ENCODE measurements at places on chromosomes 12 and 14.

GRCh38 chr14:36738269-36738668, 76.6 kb downstream of the PAX9 start:
- no peak for DNase-seq

DNA sequence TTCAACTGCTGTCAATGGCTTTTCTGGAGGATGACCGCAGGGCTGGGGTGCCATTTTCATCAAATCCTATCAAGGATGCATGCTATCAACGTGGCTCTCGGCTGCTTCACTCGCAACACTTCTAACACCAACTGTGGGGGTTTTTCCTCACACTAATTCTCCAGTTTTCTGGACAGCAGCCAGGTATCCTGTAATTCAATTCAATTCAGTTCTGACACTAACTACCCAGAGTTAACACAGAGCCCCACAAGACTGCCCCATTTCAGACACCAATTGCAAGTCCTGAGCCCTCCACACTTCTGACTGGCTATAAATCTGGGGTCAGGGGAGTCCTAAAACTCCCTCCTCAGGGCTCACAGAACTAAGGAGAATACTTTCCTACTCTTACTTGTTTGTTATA, 55.3 kb upstream of the TMCC3 start:
- no peak for DNase-seq

DNA sequence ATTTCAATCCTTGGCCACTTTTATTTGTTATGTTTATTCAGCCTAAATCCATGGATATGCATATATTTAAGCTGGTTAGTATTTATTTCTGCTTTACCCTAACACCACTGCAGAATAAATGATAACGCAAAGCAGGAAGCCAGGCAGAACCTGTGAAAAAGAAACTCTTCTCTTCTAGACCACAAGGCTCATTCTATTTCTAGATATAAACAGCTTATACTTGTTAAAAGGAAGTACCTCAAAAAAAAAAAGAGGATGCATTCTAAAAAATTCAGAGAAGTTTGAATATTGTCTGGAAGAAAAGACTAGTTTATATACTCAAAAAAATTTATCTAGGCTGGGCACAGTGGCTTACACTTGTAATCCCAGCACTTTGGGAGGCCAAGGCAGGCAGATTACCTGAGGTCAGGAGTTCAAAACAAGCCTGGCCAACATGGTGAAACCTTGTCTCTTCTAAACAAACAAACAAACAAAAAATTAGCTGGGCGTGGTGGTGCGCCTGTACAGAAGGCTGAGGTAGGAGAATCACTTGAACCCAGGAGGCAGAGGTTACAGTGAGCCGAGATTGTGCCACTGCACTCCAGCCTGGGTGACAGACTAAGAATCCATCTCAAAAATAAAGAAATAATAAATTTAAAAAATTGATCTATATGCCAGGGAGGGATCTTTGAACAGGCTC, 55.8 kb downstream of the GALNT4 start:
- DNase-seq: no peak

DNA sequence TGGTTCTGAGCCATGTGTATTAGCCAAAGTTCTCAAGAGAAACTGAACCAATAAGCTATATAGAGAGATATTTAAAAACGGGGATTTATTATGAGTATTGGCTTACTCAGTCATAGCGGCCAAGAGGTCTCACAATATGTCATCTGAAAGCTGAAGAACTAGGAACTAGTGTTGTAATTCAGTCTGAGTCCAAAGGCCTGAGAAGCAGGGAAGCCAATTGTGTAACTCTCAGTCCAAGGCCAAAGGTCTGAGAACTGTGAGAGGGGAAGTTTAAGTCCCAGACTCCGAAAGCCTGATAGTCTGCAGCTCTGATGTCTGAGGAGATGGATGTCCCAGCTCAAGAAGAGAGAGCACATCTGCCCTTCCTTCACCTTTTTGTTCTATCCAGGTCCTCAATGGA, 344.8 kb upstream of the USP15 start:
- DNase-seq: no peak

DNA sequence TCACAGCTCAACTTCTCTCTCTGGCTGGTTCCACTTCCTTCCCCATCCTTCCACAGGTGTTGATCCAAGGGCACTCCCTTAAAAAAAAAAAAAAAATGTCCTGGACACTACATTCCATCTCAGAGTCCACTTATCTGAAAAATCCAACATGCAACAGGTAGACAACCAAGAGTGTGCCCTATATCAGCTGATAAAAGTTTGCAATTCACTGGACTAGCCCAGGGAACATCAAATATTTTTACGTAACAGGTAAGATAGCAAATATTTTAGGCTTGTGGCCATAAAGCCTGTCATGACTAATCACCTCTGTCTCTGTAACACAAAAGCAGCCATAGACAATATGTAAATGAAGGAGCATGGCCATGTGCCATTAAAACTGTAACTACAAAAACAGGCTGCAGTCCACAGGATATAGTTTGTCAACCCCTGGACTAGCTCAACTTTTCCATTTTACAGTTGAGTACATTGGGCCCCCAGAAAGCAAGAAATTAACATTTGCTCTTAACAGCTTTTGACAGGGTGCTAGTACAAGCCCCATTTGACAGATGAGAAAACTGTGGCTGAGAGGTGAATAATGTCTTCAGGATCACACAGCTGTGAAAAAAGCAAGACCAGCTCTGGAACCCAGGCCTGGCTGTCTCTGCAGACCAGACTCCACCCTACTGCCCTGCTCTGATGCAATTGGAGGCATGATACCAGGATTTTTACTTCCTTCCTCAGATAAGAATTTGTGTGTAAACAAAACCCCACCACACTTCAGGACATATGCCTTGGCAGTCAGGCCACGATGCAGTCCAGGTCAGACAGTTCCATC, 68.9 kb downstream of the CMKLR1 start:
- no peak for DNase-seq

- DNase-seq: no peak
Observed at GRCh38 chr14:92511453-92512238, 1.9 kb upstream of the RIN3 start.

DNA sequence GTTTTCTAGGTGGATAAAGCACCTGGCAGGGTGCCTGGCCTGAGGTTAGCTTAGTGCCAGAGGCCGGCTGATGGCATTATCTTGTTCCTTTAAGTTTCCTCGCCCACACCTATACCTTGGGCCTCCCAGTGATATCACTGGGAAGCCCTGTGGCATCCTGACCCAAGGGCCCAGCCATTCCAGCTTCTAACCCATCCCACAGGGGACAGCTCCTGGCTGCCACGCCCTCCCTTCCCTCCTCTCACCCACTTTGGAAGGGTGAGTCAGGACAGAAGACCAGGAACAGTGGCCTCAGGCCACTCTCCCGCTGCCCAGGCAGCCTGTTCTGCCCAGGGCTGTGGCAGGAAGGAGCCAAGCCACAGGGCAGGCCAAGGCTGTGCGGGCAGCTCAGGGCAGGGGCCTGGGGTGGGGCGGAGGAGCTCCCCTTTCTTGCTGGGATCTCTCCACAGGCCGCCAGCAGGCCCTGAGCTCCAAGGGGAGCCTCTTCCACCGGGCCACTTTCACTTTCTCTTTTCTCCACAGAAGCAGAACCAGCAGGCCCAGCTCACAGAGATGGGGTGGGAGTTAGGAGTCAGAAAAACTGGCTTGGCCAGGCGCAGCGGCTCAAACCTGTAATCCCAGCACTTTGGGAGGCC, 75.1 kb downstream of the IRF2BPL start:
- no peak for DNase-seq

DNA sequence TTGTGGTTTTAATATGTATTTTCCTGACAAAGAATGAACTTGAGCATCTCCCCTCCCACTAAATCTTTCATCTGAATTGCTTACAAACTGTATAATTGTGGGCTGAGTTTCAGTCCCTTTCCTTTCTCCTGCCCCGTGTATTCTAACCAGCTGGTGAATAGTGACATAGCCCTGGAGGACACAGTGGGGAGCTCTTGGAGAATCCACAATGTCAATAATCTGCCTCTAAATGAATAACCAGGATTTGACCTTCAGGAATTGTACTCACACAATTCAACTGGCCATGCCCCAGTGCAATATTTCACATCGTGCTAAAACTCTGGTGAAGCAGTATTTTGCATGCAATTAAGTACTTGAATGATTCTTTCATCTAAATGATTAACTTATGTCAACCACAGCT, 177.2 kb downstream of the C12orf42 start:
- DNase-seq: no peak

DNA sequence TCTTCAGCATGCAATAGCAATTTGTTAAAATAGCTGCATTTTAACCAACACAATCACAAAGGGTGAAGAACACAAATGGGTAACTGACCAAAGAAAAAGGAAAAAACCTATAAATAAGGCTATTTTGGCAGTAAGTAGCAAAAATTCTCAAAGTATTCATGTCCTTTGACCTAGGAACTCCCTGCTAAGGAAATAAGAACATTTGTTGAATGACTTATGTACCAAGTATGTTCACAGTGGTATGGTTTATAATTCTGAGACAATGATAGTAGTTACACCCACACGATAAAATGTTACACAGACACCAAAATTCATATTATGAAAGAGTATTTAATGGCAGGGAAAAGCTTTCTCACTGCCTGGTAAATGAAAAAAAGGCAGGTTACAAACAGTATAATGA, 16.9 kb downstream of the CCDC88C start:
- no peak for DNase-seq

GRCh38 chr12:47807338-47807737, 12.4 kb downstream of the HDAC7 start:
- no peak for DNase-seq

DNA sequence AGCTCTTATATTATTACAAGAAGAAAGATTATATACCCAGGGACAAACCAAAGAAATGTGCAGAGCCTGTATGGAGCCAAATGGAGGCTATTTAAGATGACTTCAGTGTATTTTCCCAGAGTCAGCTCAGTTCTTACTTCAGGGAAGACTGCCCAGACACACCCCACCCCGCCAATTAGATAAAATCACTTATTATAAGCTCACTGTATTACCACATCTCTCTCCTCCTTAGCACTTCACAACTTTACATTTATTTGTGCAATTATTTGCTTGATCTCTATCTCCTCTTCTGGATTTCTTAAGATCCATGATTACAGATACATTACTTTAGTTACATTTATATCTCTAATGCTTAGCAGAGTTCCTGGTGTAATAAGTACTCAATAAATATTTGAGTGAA, 24.7 kb upstream of the WDR89 start:
- DNase-seq: no peak

DNA sequence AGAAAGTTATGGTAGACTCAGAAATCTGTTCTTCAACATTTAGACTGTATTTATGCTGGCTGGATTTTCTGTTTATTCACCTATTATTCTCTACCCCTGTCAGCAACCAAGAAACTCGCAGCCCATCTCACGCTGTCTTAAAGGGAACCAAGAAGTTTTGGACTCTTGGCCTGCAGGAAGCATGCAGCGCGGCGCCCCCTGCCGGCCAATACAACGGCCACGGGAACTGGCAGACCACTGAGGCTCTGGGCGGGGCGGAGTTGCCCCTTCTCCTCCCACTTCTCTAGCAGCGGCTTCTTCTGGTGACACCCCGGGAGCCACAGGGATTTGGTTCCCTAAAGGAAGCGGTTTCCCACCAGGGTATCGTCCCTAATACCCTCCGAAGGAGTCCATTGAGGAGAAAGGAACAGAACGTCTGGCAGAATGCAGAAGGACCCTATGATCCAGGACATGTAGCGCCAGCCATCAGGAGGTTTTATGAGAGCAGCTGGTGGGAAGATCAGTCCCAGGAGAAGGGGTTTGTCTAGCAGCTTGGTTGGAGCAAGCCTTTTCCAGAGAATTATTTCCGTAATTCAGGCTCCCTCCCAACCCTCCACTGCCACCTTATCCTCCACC, 21.0 kb upstream of the RNASE2 start:
- DNase-seq: no peak

DNA sequence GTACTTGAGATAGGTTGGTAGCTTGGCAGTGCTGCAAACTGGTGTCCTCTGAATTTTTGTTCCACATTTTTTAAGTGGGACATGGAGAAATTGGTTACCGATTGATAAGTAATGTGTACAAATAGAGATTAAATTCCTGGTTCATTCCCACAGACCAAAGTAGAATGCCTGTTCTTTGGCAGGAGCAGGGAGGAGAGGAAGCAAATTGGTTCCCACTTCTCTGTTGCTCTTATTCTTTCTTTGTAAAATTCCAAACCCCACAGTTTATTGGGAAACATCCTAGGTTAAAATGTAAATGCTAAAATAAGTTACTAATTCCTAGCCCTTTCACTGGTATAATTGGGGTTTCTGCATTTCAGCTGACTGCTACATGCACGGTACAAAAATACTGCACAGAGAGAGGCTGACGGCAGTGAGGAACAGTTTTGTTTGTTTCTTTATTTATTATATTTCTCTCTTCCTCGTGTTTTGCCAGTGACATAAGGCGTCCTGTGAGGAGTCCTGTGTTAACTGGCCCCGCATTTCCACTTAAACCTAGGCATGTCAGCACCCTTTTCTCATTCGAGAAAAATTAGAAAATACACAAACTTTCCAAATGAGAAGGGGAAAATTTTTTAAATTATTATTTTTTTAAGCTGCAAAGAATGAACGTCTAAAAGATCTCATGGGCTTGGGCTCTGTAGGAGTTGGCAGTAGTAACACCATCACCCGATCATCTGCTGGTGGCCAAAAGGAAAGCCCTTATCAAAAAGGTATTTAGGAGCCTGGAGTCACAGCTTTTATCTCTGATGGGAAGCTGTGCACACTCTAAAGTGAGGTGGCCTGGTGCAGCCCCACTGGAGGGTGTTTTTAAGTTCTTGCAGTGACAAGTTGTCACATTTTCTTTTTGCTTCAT, 25.4 kb upstream of the BCL7A start:
- no peak for DNase-seq

- no peak for DNase-seq
Observed at GRCh38 chr12:49015196-49015595, 3.4 kb downstream of the PRKAG1 start.

- DNase-seq: no peak
Observed at GRCh38 chr14:92385561-92385960, 62.6 kb downstream of the SLC24A4 start.

- no peak for DNase-seq
Observed at GRCh38 chr12:41794336-41794735, 350.3 kb downstream of the GXYLT1 start.

GRCh38 chr14:101556566-101557320, 4.6 kb upstream of the DIO3 start:
- DNase-seq: no peak

DNA sequence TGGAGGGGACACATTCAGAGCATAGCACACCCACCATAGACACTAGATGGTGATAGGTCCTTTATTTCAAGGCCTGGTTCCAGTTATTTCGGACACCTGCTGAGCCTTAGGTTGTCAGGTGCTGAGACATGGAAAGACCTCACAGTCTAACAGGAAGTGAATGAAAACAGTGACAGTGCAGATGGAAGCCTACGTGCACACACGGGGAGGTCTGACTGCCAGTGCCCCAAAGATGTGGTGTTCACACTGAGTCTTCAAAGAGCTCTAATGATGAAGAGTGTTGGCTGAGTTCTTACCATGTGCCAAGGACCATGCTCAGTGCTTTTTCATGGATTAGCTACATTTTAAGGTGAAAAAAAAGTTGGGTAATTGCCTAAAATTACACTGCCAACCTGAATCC, 46.6 kb downstream of the CKB start:
- no peak for DNase-seq

GRCh38 chr14:23561873-23562821, 5.4 kb downstream of the AP1G2 start:
- DNase-seq: no peak

Data from stimulated activated CD8-positive, alpha-beta memory T cell treated with anti-CD3 and anti-CD28 coated beads, Interleukin-4, amount 100 ng/mL, for 4 hours (primary cell).